ENCODE measurements at places on chromosomes 5 and 9.

- no peak for DNase-seq
Measured at GRCh38 chr9:131963072-131964030, 116.3 kb downstream of the MED27 start.

- DNase-seq, result no peak
Measured at GRCh38 chr5:179900711-179901110, 7.0 kb downstream of the TBC1D9B start.

- DNase-seq, result no peak
Measured at GRCh38 chr9:34565856-34566255, 23.7 kb downstream of the CNTFR start.

DNA sequence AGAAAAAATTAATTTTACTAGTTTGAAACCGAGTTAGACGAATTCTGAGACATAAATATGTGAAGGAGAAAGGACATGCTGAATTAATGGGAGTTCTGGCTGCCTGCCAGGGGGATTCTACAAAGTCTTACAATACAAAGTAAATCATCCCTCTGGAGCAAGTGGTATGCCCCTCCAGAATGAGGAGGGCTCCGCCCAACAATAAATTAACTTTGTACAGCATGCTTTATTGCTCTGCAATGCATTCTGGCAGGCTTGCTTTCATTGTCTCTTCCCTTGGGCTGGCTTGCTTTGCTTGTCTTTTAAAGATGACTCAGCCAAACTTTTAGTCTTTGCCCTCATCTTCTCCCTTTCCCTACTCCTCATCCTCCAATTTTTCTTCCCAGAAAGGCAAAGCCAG, 11.7 kb upstream of the PCDHB1 start:
- DNase-seq, result no peak

- DNase-seq, result no peak
Measured at GRCh38 chr5:163578652-163579051, 73.2 kb downstream of the MAT2B start.

DNA sequence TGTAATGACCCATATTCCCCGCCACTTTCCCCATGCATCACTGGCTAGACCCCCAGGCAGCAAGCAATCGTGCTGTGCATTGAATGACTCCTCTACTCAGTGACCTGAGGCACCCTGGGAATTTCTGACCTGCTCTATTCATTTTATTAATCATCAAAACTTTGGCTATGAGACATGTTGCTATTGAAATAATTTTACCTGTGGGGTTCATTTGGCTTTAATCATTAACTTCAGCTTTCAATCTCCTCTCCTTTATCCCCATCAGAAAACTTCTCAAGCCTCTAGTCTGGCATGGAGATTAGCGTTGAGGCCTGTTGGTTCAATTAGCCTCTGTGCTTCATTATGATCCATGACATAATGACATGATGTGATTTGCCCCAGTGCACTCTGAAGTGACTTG, 429.0 kb downstream of the ZNF608 start:
- no peak for DNase-seq

DNA sequence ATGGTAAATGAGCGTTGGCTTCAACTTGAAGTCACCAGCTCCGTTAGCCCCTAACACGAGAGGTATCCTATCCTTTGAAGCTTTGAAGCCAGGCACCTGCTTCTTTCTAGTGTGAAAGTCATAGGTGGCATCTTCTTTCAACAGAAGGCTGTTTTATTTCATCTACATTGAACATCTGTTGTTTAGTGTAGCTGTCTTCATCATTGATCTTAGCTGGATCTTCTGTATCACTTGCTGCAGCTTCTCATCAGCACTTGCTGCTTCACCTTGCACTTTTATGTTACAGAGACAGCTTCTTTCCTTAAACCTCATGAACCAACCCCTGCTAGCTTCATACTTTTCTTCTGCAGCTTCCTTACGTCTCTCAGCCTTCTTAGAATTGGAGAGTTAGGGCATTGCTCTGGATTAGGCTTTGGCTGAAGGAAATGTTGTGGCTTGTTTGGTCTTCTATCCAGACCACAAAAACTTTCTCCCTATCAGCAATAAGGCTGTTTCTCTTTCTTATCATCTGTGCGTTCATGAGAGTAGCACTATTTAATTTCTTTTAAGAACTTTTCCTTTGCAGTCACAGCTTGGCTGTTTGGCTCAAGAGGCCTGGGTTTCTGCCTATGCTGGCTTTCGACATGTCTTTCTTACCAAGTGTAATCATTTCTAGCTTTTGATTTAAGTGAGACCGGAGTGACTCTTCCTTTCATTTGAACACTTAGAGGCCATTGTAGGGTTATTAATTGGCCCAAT, 47.2 kb downstream of the PCSK5 start:
- no peak for DNase-seq

GRCh38 chr9:117919538-117919937, 215.3 kb downstream of the TLR4 start:
- DNase-seq, result no peak

DNA sequence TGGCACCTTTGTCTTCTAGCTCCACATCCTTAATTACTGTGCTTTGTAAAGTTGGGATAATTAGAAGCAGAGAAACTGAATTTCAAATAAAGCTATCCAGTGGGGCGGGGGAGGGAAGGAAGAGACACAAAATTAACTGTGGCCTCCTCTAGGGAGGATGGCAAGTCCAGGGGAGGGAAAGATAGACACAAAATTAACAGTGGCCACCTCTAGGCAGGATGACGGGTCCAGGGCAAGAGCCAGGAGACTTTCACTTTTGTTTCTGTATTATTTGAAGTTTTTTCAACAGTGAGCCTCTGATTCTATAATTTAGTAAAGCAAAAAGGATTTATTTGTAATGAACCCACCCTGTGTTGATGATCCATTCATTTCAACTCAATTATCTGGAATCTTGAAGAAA, 335.9 kb downstream of the MSX2 start:
- no peak for DNase-seq

DNA sequence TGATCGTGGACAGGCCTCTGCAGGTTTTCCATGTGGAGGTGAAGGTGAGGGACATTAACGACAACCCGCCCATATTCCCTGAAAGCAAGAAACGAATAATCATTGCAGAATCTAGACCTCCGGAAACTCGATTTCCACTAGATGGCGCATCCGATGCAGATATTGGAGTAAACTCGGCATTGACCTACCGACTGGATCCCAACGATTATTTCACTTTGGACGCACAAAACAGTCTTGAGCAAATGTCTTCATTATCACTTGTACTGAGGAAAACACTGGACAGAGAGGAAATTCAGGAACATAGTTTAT, 621 bp downstream of the PCDHA13 start:
- DNase-seq, result no peak

GRCh38 chr9:15308511-15308910, 1.5 kb upstream of the TTC39B start:
- DNase-seq, result no peak

DNA sequence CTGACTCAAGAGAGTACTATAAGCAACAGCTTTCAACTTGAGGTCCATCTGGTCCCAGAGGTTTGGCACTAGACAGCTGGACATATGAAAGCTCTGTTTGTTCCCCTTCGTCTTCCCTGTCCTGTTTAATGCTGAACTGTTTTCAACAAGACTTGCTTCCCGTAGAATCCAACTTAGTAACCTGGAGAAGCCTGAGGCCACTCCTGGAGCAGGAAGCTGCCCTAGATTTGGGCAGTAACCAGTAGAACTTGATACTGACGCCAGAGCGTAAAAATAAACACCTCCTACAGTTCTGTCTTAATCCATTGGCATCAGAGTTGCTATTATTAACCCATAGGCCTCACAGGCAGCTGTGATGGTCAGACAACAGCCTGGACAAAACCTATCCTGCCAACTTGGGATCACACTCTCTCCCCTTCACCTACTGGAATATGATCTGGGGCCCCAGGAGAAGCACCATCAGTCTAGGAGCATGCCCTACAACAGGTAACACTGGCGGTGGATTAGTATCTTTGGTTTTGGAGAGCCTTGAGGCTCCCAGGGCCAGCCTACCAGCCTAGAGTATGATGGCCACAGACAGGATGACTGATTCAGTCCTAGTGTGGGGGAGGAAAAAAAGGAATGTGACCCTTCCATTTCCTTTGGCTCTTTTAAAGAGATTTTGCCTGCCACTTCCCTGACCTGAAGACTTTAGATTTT, 29.2 kb downstream of the RUSC2 start:
- no peak for DNase-seq

DNA sequence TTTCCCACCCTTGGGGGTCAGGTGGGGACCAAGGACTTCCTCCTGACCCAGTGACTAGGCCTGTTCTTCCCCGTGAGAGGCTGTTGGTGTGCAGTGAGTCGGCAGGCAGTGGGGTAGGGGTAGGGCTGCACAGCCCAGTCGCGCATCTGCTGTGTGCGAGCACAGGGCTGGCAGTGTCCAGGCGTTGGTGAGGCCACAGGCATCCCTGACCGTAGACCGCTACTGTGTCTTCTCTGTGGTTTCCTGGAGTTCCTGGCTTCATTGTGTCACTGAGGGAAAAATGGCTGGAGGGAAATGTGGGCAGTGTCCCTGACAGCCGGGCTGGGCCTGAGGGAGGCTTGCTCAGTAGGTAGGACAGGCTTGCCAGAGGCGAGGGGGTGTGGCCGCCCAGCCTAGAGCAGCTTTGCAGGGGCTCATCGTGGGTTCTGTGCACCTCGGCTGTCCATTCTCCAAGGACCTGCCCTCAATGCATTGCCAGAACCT, 95.4 kb downstream of the CACNA1B start:
- DNase-seq, result no peak

DNA sequence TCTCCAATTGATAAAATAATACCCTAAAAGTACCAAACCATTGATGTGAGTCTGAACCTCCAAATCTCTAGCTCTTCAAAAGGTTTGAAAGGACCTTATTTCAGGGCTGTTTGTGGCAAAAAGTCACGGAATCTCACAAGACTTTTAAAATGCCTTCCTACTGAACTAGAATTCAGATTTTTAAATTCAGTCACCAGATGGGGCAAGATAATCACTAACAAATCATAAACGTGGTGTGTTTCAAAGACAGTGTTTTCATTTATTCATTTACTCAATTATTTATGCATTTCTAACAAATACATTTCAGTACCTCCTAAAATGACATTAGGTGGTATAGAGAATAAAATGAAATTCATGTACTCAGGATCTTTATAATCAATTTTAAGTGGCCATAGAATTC, 68.2 kb upstream of the SMC2 start:
- DNase-seq, result no peak

GRCh38 chr9:107046692-107047091, 183.7 kb downstream of the ZNF462 start:
- DNase-seq, result no peak

- DNase-seq, result no peak
Measured at GRCh38 chr9:89522261-89522958, 24.5 kb upstream of the SEMA4D start.

DNA sequence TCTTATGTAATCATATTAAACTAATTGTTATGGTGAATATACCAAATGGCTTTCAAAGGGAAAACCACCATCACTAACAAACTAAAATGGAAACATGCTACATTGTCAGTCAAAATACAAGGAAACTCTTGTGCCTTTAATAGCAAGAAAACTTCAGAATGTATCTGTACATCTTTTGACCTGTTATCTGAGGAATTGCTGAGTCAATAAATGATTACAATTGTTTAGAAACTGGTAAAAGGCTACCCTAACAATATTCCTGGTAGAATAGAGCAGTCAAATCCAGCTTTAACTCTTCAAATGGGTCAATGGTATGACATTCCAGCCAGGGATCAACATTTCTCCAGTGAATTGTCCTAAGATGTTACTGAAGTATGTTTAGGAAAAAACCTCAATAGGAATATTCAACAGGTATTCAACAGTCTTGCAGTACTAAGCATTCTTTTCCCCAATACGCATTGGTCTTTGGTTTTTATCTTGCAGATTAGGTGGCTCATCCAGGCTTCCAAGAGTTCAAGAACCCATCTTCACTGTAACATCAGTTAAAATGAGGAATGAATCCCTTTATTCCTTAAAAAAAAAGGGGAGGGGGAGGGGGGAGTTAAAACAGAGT, 52.4 kb downstream of the CSNK1A1 start:
- no peak for DNase-seq

DNA sequence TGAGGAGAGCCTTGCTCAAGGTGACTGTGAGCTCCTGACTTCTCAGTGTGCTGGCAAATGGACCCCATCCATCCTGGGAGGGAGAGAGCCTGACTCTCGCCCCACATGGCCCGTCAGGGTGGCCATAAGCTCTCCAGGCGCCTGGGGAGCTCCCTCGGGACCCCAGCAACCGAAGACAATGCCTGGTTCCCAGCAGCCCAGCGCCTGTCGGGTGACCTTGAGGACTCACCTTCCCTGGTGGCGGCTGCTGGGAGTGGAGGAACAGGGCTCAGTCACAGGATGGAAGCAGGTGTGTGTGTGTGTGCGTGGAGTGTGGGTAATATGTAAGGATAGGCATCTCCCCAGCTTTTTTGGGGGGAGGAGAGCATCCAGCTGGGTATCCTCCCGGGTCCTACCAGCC, 190.3 kb downstream of the MELK start:
- no peak for DNase-seq

- no peak for DNase-seq
Measured at GRCh38 chr5:33921002-33921401, 15.2 kb upstream of the RXFP3 start.

- no peak for DNase-seq
Measured at GRCh38 chr5:5544094-5544663, 121.7 kb downstream of the ICE1 start.

GRCh38 chr9:71814226-71814625, 45.9 kb upstream of the CEMIP2 start:
- no peak for DNase-seq

GRCh38 chr5:142119051-142119625, 10.6 kb downstream of the NDFIP1 start:
- no peak for DNase-seq

DNA sequence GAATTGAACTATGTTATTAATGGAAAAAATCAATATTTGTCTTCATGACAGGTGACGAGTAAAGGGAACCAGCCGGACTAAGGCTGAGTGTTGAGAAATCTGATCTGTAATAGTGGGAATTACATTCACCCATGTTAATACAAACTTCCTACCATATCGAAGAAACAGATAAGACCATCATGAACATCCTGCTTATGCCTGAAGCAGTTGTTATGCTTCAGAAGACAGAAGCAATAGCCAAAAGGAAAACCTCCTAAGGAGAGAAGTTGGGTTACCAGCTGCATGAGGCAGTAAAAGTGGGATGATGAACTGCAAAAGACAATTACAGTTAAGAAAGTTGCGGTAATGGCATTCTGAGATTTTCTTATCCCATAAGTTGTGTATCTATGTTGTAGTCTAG, 281.5 kb downstream of the GABRB2 start:
- DNase-seq, result no peak

DNA sequence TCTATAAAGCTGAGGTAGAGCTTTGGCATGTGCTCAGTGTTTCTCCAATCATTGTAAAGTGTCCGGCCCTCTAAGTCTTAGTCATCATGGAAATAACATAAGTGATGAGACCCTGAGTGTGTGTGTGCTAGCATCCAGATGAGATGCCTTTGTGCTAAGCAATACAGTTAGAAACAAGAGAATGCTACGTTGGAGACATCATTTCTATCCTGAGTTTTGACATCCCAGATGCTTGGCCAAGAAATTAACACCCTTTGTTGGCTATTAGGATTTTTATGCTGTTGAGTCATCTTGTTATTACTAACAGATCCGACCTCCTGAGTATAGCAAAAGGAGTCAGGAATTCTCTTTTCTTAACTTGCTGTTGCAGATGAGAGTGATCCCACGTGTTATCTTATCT, 508.0 kb downstream of the GADD45G start:
- no peak for DNase-seq

- no peak for DNase-seq
Measured at GRCh38 chr5:143865426-143866025, 53.6 kb downstream of the HMHB1 start.

All from esophagus squamous epithelium (tissue), 5 donors.